ENCODE measurements at places on chromosomes 7 and 10.

- no peak for DNase-seq
Observed at GRCh38 chr10:69025370-69025896, 36.8 kb downstream of the KIFBP start.

GRCh38 chr7:50463035-50463434 lies 12.9 kb upstream of the FIGNL1 start:
- no peak for DNase-seq

DNA sequence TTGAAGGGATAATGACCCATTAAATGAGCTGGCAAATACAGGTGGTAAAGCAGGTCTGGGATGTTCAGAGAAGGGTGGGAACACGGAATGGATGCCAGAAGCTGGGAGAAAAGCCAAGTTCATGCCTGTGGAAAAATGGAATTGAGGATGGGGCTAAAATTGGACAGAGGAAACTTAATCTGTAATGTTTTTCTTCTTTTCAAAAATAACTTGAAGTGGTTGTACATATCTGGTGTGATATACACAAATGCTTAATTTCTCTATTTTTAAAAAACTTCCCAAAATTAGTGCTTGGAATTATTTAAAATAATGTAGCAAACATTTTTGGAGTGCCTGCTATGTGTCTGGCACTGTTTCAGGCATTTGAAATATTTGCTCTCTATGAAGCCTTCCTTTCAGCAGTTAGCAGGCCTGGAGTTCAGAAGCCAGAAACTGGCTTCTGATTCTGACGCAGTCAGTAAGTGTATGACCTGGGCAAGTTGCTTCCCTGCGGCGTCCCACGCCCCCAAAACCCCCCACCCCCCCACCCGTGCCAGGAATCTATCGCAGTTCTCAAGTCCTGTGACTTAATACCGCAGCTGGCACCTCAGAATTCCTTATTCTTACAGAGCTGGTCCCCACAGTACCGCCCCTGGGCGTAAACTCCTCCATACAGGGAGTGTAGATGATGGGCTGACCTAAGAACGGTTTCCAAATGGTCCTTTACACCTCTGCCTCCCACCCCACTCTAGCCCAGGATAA lies 828 bp upstream of the MALSU1 start:
- no peak for DNase-seq

DNA sequence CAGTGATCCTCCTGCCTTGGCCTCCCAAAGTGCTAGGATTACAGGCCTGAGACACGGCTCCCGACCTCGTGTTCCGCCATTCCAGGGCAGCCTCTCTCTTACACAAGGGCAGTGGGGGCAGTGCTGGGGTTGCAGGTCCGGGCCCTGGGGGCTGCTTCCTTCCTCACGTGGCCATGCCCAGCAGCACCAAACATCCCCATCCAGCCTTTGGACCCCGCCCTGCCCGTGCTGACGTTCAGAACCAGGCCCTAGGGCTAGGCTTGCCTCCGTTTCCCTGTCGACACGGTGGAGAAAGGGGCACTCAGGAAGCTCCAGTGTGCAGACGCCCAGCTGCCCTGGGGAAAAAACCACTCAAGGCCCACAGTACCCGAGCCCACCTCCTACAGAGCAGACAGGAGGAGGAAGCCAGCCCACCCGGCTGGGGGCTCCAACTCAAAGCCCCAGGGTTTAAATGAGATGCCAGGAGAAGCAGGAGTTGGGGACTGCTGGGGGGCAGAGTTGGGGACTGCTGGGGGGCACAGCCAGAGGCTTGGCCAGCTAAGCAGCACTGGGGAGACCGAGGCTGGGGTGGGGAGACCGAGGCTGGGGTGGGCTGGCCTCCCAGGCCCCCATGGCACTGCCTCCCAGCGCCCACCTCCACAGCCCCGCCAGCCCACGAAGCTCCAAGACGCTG lies 35.9 kb downstream of the ADAP1 start:
- DNase-seq, result no peak

- DNase-seq, result no peak
Observed at GRCh38 chr10:31081937-31082840, 50.5 kb upstream of the ZNF438 start.

DNA sequence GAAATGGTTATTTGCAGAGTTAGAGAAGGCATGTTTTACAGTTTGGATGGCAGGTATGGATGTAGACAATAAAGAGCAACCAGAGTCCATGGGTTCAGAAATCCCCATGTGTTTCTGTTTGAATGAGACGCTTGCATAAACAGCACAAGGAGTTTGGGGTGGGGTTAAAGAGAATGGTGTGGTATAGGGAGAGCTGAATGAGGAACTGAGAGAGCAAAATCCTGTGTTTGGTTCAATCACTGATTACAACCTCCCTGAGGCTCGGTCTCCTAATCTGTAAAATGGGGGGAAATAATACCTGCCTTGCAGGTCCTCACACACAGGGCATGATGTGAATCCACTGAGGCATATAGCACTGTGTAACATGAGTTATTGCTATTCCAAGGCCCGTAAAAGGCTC lies 23.7 kb downstream of the CAV1 start:
- no peak for DNase-seq

- no peak for DNase-seq
Observed at GRCh38 chr10:51894771-51895578, 195.6 kb upstream of the CSTF2T start.

DNA sequence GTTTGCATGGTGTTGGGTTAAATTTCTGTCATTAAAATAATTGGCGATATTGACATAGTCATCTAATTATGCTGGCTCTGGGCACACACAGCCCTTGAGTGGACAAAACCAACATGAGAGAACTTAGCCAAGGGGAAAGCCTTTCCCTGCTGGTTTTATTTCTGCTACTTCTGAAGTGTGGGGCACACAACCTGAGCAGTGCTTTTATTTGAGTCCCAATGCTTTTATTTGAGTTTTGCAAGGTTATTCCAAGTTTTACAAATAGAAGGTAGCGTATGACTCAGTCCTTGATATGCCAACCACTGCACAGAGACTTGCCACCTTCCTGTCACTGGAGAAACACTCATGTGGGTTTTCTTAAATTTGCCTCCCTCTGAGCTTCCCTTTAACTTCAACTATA lies 145.7 kb downstream of the EGFR start:
- DNase-seq, result no peak

- no peak for DNase-seq
Observed at GRCh38 chr7:45082831-45083331, 5.9 kb downstream of the NACAD start.

DNA sequence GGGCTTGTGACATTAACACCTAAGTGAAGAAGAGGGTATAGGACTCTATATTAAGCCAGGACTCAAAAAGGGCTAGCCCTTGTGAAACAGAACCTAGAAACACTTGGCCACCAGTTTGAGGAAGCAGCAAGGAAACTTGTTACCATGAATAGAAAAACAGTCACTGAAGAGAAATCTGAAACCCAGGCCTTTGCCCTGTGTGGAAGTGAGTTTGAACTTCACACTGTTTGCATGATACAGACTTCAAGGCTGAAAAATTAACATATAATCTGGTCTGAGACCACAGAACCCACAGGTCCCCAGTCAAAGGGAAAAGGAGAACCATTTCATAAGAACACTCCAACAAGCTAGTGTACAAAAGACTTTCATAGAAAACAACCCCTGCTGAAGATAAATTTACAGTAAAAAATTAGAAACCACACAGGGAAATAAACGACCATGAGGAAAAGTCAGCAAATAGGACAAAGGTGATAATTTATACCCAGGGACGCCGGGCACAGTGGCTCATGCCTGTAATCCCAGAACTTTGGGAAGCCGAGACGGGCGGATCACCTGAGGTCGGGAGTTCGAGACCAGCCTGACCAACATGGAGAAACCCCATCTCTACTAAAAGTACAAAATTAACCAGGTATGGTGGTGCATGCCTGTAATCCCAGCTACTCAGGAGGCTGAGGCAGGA lies 76.1 kb downstream of the SKIDA1 start:
- DNase-seq, result no peak

GRCh38 chr10:124450783-124451057 lies 885 bp upstream of the NKX1-2 start:
- DNase-seq, result no peak

GRCh38 chr10:9613338-9614075 lies 1404.2 kb upstream of the CELF2 start:
- DNase-seq, result no peak

DNA sequence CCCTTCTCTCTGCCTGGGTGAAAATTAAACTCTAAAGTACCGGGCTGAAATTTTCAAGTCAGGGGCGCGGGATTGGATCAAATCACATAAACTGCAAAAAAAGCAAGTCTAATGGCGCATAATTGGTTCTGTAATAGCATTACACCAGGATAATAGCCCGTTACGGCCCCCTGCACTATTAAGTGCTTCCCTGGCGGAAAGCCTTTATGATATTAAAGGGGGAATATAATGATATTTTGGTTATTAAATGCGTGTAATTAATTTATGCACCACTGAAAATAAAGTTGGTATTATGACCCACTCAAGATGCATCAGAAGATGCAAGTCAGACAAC lies 744 bp upstream of the DRGX start:
- DNase-seq, result peak; percentile 39

- DNase-seq, result peak; percentile 59
Observed at GRCh38 chr7:77537136-77537777, at the start of gene PTPN12. Gene PTPN12, plus strand, starts transcription at chr7:77537295. Its CDS starts 252 bp downstream, at chr7:77537547.

GRCh38 chr10:24871011-24871935 lies 81.1 kb downstream of the PRTFDC1 start:
- DNase-seq, result no peak

- no peak for DNase-seq
Observed at GRCh38 chr10:14560274-14560673, 214.4 kb downstream of the FAM107B start.

DNA sequence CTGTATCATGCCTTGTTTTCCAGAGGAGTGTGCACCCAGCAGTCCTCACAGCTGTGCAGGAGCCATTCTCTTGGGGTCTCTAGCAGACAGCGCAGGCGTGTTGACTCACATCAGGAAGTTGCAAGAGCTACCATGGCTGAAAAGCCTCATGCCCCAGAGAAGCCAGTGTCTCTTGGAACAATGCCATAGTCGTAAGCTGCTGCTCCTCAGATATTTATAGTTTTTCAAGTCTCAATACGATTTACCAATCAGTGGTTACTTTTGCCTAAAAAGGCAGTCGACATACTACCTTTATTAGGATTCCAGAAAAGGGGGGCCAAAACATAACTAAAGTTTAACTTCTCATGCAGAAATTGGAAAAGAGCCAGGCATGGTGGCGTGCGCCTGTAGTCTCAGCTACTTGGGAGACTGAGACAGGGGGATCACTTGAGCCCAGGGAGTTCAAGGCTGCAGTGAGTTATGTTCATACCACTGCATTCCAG lies 407.7 kb downstream of the PARD3 start:
- DNase-seq, result no peak

DNA sequence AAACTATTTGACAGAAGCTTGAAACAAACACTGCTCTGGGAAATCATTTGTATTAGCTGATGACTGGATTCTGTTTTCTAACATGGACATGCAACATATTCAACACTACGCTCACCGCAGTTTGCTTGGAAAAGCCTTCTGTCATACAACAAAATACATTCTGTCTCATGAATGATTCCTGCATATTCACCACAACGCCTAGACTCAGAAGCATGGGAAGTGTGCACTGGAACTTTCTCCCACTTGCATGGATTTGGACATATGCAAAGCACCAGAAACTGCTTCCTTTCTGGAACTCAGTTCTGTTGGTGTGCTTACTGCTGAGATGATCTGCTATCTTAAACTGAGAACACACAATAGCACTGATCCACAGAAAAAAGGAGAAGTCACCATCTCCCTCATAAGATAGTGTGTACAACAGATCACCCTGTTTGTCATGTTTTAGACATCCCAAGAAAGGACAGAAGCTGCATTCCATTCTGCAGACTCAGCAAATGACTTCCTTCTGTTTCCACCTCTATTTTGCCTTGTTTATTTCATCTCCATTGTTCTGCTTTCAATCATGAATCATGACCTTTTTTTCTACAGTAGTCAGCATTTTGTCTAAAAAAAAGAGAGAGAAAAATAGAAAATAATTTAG lies 115.8 kb downstream of the HTR7 start:
- no peak for DNase-seq

- DNase-seq, result peak; percentile 90
Observed at GRCh38 chr7:150978126-150978789, at the start of gene KCNH2. Gene KCNH2, minus strand, starts transcription at chr7:150978321. Its CDS starts 408 bp downstream, at chr7:150977913.

DNA sequence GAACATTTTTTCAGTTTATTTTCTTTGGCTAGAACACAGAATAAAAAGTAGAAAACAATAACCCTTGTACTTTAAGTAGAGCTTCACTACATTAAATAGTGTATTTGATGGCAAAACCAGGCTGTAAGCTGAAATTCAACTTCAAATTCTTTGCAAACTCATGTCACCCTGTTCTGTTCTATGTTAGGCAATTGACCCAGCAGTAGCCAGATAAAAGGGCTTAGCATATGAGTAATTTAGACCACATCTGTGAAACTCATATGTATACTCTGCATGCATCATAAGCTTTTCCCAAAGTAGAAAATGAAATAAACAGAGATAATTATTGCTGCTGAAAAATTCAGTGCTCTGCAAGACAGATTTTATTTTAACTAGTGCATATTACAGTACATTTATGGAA lies 150.2 kb downstream of the GNAI1 start:
- DNase-seq, result no peak

DNA sequence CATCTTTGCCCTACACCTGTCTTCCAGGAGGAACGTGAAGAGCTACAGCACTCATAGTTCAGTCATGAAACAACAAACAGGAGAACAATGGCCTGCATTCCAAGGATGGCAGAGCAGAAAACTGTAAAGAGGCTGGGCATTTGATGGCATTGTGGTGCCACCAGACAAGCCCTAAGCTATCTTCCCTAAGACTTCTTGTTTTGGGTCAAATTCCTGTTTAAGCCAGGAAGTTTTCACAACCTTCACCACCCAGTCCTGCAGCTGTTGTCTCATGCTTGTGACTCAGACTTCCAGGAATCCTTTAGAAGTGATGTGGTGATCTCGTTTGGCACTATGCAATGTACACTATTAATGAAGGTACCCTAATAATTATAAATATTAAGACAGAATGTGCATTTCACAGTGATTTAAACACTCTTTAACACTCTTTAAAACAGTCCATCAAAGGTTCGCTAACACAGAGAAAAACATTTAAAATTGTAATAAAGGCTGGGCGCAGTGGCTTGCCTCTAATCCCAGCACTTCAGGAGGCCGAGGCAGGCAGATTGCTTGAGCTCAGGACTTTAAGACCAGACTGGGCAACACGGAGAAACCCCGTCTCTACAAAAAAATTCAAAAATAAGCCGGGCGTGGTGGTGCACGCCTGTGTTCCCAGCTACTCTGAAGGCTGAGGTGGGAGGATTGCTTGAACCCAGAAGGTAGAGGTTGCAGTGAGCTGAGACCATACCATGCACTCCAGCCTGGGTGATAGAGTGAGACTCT lies 2.7 kb upstream of the HERPUD2 start:
- DNase-seq, result no peak

GRCh38 chr10:122962405-122962804 lies 8.4 kb upstream of the C10orf88 start:
- DNase-seq, result no peak

Measured in SK-N-DZ (cell line).